ENCODE measurements at places on chromosomes 2 and 18.

- peak; percentile 49 for DNase-seq
These were observed 6.5 kb downstream of the NCAPH start for GRCh38 chr2:96342085-96342484.

DNA sequence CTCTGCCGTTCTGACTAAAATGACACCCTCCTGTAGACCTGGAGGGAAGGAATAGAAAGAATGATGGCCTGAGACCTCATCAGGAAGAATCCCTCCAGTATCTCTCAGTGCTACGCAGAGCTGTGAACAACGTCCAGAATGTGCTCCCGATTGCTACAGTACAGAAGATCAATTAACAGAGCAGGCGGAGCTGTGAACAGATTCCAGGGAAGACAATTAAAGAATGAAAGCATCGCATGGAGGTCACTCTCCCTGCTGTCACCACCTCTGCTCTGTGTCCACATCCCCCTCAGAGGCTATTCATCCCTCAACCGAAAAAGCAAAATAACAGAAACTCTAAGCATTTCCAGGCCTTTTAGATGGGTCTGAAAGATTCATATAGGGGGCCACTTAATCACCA is 481.0 kb downstream of the EIPR1 start:
- no peak for DNase-seq

- no peak for DNase-seq
These were observed 18.7 kb downstream of the ARHGAP28 start for GRCh38 chr18:6748241-6748640.

GRCh38 chr18:63258749-63259566 is 60.6 kb downstream of the BCL2 start:
- DNase-seq: no peak

- no peak for DNase-seq
These were observed 41.8 kb downstream of the CYRIA start for GRCh38 chr2:16623564-16624435.

GRCh38 chr18:79524181-79525078 is 128.7 kb downstream of the NFATC1 start:
- DNase-seq: no peak

DNA sequence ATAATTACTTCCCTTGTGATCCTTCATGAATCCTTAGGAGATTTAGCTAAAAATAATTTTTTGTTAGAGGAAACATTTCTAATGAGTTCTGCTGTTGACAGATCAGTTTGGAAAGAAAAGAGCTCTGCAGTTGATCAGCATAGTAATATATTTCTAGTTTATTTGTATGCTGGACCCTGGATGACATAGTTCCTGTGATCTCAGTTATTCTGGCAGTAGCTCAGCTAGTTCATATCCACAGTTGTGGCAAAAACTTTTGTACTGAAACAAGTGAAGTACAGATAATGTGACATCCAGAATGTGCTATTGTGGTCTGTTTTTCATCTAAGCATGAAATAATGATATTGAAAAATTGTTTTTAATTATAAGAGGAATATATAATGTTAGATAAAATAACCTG is 33.7 kb downstream of the ABI2 start:
- DNase-seq: peak; percentile 2

- peak; percentile 44 for DNase-seq
These were observed 108.0 kb upstream of the SALL3 start for GRCh38 chr18:78871618-78872017.

DNA sequence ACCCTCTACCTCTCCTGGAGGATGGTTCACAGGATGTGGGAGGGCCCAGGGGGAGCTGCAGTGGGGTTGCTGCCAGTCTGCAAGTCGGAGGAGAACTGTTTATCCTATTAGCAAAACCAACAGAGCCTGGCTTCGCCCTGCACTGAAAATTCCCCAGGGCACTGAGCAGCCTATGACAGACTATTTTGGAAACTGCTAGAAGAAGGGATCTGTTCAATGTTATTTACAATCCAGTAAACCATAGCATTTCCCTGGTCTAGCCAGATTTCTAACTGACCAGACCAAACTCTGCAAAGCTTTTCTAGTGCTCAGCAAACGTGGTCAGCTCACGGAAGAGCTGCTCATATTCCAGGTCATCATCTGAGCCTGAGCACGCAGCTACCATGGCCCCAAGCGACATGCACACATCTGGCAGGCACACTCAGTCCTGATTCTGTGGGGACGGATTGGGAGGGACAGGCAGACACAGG is 64.8 kb upstream of the PID1 start:
- DNase-seq: no peak

DNA sequence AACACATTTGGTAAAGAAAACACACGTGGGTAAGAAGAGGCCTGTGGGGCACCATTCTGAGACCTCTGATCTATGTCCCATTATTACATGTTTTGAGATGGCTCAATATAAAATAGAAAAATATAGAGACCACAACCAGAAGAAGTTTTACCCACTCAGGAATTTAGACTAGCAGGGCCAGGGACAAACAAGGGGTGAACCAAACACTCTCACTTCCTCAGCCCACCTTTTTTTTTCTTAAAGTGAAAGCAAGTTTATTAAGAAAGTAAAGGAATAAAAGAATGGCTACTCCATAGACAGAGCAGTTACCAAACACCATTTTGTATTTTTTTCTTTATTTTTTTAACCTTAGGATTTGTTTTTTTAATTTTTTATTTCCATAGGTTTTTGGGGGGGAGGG is 119.0 kb upstream of the REV1 start:
- DNase-seq: no peak

DNA sequence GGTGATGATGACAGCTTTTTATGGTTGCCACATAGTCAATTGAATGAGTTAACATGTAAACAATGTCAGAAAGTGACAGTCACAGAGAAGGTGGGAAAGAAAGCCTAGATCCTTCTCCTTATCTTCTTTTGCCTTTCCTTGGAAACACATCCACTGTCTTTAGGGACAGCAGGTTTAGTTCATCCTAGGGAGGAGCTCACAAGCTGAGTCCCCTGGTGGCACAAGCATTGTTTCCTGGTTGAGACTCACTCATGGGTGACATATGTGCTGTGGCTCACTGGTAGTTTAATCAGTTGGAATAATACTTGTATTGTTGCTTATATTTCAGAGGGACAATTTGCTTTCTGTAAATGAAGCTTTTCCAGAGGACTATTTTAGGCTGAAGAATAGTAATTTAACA is 598.5 kb downstream of the CNTNAP5 start:
- no peak for DNase-seq

Measured in AG10803 (cell line).